NCI-H187 treated with DMSO at 0.1 percent for 48 hours (cell line): ENCODE measurements at places on chromosomes 6 and 20.

DNA sequence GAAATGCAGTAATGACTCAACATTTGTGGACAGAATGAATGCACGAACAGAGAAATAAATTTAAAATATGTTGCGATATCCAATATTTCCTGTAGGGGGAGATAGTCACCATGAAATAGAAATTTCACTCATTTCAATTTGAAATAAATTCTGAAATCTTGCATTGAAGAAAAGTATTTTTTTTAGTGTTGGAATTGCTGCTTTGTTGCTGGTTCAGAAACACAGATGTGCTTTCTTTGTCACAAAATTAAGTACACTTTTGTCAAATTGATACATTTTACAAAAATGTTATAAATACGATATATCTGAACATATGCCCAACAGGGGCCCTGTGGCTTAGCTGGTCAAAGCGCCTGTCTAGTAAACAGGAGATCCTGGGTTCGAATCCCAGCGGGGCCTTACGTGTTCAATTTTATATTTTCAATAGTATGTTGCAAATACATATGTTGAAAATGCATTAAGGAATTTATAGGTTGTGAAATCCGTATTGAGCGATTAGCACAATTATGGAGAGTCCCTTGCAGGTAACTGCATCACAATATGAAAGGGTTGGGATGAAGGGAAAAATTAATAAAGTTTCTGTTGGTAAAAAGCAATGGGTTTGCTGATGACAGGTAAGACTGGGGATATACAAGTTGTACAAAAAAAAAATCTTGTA is 85.4 kb upstream of the PRSS16 start:
- no peak for DNase-seq

GRCh38 chr6:55399351-55399750 is 72.1 kb downstream of the GFRAL start:
- no peak for DNase-seq

DNA sequence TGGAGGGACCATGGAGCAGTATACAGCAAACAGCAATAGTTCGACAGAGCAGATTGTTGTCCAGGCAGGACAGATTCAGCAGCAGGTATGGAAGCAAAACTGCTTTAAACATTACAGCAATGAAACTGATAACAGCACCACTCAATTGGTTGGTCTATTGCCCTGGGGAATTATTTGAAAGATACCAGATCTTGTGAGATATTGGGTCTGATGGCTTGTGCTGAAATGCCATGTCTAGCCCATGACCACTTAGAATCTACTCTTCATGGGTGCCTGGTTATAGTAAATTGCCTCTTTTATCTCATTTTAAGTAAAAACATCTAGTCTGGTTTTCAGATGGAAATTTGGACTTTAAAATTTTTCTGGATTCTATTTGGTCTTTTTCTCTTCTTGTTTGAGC is 6.3 kb downstream of the NFYA start:
- no peak for DNase-seq

DNA sequence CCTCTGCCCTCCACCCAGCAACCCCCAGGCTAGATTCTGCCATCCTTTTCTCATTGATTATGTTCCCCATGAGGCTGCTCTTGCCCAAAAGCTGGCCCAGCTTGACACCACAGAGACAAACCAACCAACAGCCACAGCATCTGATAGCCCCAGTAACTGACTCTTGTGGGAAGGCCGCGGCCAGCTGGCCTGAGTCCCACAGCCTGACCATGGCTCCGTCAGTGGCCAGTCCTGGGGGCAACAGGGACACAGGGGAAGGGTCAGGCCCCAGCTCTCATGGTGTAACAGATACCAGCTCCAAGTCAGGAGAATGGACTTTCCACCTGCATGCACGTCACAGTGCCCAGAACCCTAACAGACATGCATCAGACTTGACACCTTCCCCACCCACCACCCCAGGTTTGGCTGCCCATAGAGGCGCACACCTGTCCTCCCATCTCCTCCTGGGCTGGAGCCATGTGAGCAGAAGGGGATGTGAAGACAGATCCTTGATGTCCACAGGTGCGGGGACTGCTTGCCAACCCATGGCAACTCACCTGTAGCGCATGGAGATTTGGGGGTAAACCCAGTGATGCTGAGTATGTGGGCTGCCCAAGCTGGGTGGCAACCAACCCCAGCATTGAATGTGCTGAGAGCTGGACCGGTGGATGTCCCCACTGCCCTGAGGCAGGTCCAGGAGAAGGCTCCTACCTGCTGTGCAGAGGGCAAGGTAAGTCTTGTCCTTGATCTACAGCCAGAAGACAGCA is 18.8 kb downstream of the RIPOR3 start:
- DNase-seq, result no peak

DNA sequence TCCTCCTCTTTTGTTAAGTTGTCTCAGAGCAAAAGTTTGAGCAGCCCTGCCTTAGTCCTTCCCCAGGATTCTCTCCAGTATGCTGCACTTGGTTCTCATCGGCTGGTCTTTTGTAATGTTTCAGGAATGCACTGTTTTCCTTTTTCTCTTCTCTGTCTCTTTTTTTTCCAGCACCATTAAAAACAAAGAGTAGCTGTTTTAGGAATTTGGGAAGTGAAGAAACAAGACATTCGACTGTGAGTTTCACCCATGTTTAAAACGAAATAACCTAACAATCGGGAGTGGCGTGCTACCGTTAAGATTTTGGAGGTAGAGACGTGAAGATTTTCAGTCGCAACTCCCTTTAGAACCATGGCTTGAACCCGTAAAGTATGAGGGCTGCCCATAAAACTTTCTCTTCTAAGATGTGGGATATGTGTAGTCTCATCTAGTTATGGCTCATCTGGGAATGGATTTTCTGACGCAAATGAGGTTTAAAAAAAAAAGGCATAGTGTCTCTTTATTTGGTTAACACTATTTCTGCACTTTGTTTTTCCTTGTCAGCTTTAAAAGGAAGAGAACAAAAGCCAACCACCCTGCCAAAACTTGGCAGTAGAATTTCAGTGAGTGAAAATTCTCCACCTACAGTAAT is 35.9 kb upstream of the RAB23 start:
- DNase-seq, result no peak
